Immature natural killer cell (primary cell): ENCODE measurements at places on chromosomes 12 and 14. TPM values are rescaled to one million over a fixed set of nuclear protein-coding genes. Genes with fewer than 3 reads are reported as not detected.
A peak's percentile ranks its signal among the peaks of the same experiment; 100 is the strongest.

DNA sequence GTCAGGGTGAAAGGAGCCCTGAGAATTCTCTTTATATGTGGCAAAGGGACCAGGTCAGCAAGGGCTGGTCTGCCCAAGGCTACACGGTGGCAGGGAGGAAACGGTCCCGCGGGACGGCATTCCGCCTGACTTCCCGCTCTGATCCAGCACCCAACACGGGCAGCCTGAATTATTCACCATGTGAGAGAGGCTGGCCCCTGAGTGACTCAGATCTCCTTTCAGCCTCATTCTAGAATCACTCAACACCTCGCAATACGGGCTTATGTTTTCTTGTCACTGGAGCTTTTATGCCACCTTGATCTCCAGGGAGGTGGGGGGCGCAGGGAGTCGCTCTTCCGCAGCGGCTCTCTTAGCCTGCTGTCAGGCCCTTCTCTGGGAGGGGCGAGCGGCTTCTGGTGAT is 8.5 kb downstream of the LRTM2 start:
- no peak for DNase-seq

DNA sequence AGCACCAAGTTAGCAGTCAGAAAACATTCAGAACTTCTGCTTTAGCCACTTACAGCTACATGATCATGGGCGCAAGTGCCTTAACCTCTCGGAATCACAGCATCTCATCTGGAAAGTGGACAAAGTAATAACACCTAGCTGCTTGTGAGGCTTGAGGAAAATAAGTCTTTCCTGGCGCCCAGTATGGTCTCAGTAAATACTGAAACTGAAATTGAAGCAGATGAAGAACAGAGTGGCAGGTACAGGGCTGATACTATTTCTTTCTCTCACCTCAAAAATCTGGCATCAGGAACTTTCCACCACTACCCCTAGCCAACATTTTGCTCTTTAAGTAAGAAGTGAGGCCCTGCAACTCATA is 129.7 kb upstream of the FUT8 start:
- DNase-seq = no peak

KLRK1 gene
- polyA plus RNA-seq = 949 TPM

GRCh38 chr12:130973109-130973508 is 19.4 kb downstream of the ADGRD1 start:
- DNase-seq = no peak

DNA sequence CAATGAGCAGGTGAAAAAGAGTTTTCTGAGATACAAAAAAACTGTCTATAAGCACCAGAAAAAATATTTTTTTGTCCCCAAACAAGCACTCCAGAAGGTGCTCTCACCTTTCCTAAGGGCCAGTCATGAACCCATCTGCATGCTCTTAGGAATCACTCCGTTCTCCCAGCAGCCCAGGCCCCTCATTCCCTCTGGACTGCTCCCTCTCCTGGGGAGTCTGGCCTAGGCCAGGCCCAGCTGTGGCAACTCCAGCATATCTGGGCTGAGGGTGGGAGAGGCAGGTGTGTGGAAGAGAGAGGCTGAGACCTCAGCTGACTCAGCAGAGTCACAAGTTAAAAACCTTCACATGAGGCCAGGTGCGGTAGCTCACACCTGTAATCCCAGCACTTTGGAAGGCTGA is 54.6 kb downstream of the TRAFD1 start:
- DNase-seq = no peak

DNA sequence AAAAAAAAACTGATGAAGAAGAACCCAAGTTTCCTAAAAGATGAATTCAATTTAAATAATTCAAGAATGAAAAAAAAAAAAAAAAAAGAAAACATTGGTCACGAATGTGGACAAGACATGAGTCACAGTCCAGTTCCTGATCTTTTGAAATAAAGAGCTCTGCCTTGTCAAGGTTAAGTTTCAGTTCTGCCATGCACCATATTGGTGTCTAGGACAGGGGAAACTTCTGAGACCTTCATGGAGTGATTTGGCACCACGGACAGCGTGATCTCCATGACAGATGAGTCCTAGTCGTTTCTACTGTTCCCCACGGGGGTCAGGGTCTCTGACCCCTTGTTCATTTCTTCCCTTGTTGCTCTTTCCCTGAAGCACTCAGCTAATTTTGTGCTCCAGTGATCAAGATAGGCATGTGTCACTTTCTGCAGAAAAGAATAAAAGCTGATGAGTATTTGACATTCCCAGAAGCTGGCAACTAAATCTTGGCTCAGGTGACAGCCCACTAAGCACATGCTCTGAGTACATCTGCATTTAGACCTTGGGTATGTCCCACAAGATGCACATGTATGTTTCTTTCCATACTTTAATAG is 1159.7 kb downstream of the BCL11B start:
- DNase-seq = no peak

DNA sequence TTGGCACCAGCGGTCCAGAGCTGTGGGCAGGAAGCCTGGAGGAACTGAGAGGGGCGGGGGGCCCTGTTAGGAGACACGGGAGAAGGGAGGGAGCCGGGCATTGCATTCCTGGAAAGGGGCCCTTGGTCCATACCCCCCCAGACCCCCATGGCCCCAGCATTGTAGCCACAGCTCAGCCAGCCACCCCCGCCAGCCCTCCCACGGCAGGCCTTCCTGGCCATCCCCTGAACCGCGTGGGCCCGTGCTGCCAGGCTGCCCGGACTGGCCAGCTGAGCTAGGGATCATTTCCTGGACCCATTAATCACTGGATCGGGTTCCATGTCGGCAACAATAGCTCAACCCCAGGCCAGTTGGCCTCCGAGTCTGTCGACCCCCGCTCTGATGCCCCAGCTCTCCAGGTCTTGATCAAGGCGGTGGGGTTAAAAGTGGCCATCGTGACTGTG is 39.8 kb upstream of the DIO3 start:
- no peak for DNase-seq

ZBTB42 gene
- 2.0 TPM for polyA plus RNA-seq

VASH1 gene
- polyA plus RNA-seq = not detected

DENND5B gene
- polyA plus RNA-seq = 0.53 TPM

GRCh38 chr12:49264873-49265792 is at the start of gene TUBA1C:
TSS of gene TUBA1C (plus strand) at chr12:49265082. CDS start at chr12:49265182, 100 bp downstream.
- peak; percentile 83 for DNase-seq

FAM222A gene
- 0.20 TPM for polyA plus RNA-seq

DNA sequence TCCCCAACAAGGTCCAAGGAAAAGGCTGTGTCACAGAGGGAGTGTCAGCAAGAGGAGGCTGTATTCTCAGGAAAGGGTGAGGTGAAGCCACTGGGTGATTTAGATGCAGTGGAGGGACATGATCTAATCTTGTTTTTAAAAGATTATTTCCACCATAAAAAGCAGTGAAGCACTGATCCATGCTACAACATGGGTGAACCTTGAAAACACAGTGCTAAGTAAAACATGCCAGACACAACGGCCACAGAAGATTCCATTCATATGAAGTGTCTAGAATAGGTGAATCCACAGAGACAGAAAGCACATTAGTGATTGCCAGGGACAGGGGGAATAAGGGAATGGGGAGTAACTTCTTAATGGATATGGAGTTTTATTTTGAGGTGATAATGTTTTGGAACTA is 12.8 kb downstream of the RITA1 start:
- no peak for DNase-seq

DNA sequence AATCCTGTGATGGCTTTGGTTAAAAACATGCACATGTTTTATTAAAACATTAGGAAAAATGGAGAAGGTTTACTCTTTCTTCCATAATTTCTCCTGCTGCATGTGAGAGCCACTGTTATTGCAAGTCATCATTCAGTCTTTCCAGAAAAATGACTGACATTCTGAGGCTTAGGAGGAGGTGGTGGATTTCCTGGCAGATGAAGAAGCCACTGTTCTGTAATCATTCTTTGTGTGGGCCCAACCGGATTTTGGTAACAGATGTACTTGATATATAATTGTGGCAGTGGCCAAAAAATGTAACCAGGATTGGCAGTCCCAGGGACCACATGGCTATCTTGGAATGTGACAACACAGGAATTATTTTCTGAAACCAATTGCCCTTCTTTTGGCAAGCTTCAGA is 120.2 kb downstream of the DAAM1 start:
- no peak for DNase-seq

MRPL52 gene
- polyA plus RNA-seq = 56.8 TPM

PKP2 gene
- 0.21 TPM for polyA plus RNA-seq

- DNase-seq = no peak
Observed at GRCh38 chr14:98536256-98536655, 735.7 kb downstream of the BCL11B start.

DNA sequence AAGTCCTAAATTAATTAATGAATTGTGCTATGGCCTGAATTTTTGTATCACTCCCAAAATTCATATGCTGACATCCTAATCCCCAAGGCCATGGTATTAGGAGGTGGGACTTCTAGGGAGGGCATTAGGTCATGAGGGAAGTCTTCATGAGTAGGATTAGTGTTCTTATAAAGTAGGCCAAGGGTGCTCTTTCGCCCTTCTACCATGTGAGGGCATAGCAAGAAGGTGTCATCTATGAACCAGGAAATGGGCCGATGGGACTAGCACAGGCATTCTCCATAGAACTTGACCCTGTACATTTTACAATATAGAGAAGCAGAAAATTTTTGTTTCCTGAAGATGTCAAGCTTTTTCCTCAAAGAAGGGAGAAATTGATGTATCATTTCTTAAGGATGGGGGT is 12.5 kb downstream of the SYT10 start:
- DNase-seq = no peak

DNA sequence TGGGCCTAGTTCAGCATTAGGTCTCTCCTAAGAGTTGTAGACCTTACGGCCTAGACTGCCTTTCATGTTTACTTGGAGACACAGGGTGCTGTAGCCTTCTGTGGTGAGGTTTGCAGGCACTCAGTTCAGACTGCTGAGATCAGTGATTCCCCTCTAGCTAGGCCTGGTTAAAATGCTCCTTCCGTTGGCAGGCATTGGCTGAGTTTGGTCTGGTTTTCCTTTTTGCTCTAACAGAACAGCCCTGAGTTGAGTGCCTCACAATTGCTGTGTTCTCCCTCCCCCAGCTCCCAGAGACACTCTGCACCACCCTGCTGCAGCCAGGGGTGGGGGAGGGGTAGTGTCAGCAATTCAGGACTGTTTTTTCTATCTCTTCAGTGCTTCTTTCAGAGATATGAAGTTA is 178.9 kb upstream of the DYRK2 start:
- DNase-seq = no peak

ANO2 gene
- not detected for polyA plus RNA-seq

CLEC2A gene
- polyA plus RNA-seq = not detected

GRCh38 chr12:132270516-132270915 is 58.9 kb downstream of the GALNT9 start:
- DNase-seq = no peak

GRCh38 chr12:8840321-8840720 is 17.9 kb downstream of the A2ML1 start:
- no peak for DNase-seq

MYH6 gene
- polyA plus RNA-seq = not detected

GRCh38 chr12:124115976-124116690 is 143.1 kb downstream of the ZNF664 start:
- DNase-seq = no peak

DNA sequence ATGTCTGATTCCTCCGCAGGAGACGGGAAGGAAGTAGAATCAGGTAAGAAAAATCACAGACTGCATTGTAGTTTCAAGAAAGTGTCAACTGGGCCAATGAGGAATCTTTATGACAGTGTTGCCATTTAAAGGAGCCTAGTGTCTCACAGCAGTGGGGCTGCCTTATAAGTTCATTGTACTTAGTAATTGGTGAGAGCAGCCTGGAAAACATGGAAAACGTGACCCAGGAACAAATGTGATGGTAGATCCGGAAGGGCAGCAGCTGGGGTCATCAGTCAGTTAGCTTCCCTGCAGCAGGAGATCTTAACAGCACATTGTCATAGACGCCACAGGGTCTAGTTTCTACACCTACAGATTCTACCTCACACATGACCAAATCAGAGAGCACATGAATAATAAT is 630.0 kb upstream of the LMO3 start:
- no peak for DNase-seq

GRCh38 chr12:86634456-86635410 is 378.5 kb upstream of the MGAT4C start:
- no peak for DNase-seq

DNA sequence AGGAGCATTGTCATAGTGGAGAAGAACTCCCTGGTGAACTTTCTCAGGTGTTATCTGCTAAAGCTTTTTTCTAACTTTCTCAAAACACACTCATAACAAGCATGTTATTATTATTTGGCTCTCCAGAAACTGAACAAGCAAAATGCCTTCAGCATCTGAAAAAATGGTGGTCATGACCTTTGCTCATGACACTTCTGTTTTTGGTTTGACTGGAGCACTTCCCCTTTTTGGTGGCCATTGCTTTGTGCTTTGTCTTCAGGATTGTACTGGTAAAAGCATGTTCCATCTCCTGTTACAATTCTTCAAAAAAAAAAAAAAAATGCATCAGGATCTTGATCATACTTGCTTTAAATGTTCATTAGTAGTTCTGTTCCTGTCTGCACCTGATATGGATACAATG is 1241.6 kb upstream of the USP15 start:
- DNase-seq = no peak

PPP4R4 gene
- polyA plus RNA-seq = not detected

DNA sequence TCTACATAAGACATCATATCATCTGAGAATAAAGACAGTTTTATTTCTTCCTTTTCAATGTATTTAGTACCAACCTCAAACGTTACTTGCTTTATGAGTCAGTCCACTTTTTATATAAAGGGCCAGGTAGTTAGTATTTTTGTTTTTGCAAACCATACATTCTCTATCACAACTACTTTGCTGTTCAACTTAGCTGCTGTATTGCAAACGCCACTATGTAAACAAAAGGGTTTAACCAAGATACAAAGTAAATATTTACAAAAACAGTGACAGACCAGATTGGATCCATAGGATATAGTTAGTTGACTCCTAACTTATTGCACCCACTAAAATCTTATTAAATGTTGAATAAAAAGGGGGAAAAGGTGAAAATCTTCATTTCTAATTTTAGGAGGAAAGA is 87.7 kb upstream of the FOXG1 start:
- DNase-seq = no peak

DNA sequence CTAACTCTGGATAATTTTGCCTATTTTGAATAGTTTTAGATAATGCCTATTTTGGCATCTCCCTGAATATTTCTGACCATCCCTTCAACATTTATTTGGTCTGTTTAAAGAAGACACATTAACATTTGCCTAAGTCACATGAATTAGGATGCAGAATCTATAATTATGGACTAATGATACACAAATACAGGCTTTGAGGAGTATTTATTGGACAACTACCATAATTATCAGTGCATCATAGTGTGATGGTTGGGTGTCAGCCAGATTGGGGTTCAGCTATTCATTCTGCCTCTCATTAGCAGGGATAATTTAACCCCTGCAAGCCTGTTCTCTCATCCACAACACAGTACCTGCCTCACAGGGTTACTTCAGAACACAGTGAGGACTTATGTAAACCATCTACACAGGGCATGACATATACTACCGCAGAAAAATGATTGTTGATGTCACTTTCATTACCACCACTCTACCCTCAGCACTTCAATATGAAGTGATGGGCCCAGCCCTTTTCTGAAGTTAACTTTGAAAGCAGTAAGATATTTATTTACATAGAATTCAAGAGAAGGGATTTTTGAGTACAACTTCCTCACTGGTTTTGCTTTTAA is 14.4 kb downstream of the PRKCH start:
- DNase-seq = peak; percentile 61

- no peak for DNase-seq
Observed at GRCh38 chr12:69161829-69162228, 77.5 kb upstream of the CPSF6 start.

RNASE7 gene
- not detected for polyA plus RNA-seq

MEG3 gene
- polyA plus RNA-seq = not detected

GRCh38 chr12:52074971-52075724 is 4.4 kb upstream of the SMIM41 start:
- no peak for DNase-seq

AGAP2 gene
- 3.2 TPM for polyA plus RNA-seq
